ENCODE measurements at places on chromosomes 12 and 14. TPM values are rescaled to one million over a fixed set of nuclear protein-coding genes. Genes with fewer than 3 reads are reported as not detected.

The PAWR gene
- total RNA-seq: 0.78 TPM

The GLS2 gene
- not detected for total RNA-seq

- DNase-seq: no peak
Observed at GRCh38 chr12:48084066-48084465, 21.8 kb downstream of the SENP1 start.

DNA sequence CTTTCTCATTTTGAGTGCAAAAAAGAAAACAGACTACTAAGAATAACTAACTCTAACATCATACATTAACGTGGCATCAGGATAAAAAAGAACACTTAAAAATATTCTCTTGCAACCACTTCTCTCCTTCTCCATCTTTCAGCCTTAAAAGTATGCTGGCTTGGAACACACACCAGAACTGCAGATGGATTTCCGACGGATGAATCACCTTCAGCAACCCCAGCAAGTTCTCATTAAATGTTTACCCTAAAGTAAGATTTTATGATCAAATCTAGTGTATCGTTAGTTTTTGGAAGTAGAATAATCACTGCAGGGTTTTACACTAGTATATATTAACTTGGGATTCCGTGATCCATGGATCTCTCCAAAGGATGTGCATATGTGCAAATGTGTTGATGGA, 1.2 kb downstream of the NEK9 start:
- DNase-seq: no peak

- no peak for DNase-seq
Observed at GRCh38 chr14:92040431-92041051, 682 bp upstream of the TRIP11 start.

GRCh38 chr14:104221636-104222369, 83.4 kb downstream of the KIF26A start:
- DNase-seq: no peak

GRCh38 chr12:84599539-84599938, 313.1 kb downstream of the SLC6A15 start:
- no peak for DNase-seq

GRCh38 chr14:52661314-52661713, 34.0 kb downstream of the ERO1A start:
- no peak for DNase-seq

Measured in gastrocnemius medialis (tissue), 4 donors.